ENCODE measurements at places on chromosomes 16 and 17. TPM values are rescaled to one million over a fixed set of nuclear protein-coding genes. Genes with fewer than 3 reads are reported as not detected.

GRCh38 chr16:56801762-56802161, 63.2 kb upstream of the SLC12A3 start:
- no peak for DNase-seq

DNA sequence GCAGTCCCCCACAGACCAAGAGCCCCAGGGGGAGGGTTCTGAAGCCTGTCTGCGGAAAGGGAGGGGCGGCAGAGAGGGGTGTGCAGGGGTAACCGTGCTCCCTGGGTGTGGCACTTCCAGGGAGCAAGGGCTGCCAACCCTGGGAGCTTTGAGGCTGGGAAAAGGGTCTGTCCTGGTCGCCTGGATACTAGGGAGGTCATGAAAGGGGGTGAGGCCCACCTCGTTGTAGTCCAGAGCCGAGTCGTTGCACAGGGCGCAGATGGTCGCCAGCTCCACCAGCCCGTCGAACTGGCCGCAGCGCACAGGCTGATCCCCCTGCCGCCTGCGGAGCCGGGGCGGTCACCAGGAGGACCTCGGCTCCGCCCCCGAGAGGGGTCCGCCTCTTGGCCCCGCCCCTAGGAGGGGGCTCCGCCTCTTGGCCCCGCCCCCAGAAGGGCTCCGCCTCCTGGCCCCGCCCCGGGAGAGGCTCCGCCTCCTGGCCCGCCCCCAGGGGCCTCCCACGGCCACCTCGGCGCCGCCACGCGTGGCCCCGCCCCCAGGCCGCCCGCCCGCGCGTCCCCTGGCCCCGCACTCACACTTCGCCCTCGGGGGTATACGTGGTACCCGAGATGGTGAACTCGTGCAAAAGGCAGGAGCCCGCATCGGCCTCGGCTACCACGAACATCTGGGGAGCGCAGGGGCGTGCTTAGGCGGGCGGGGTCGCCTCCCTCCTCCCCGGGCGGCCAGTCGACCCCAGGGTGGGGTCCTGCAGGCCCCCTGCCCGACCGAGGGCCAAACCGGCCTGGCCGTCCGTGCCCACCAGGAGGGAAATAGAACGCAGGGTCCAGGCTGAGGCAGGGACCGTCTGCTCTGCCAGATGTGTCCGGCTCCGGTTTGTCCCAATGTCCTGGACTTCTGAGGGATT, 19.5 kb downstream of the ATP2A3 start:
- peak; percentile 77 for DNase-seq

DNA sequence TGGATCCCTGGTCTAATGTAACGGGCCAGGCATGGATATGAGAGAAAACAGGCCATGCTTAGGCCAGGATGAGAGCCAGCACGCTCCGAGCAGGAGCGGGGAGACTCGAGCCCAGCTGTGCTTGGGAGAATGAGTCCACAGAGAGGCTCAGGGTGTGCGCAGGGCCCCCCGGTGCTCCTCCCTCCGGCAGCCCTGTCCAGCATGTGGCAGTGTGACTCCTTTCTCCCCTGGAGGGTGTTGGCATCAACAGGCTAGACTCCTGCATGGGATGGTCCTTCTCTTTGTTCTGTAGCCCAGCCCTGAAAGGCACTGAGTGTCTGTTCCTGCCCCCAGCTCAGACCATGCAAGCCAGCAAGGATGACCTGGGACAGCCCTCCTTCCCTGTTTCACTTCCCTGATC, 23.4 kb downstream of the PGS1 start:
- DNase-seq = no peak

The DHX58 gene
- total RNA-seq = 3.5 TPM

- DNase-seq = no peak
These were observed at the start of gene NT5C3B for GRCh38 chr17:41835800-41836549. Gene NT5C3B (minus strand): TSS chr17:41836232. CDS start chr17:41836193, 39 bp downstream.

GRCh38 chr17:60135951-60136666, 13.7 kb upstream of the CA4 start:
- DNase-seq = no peak

DNA sequence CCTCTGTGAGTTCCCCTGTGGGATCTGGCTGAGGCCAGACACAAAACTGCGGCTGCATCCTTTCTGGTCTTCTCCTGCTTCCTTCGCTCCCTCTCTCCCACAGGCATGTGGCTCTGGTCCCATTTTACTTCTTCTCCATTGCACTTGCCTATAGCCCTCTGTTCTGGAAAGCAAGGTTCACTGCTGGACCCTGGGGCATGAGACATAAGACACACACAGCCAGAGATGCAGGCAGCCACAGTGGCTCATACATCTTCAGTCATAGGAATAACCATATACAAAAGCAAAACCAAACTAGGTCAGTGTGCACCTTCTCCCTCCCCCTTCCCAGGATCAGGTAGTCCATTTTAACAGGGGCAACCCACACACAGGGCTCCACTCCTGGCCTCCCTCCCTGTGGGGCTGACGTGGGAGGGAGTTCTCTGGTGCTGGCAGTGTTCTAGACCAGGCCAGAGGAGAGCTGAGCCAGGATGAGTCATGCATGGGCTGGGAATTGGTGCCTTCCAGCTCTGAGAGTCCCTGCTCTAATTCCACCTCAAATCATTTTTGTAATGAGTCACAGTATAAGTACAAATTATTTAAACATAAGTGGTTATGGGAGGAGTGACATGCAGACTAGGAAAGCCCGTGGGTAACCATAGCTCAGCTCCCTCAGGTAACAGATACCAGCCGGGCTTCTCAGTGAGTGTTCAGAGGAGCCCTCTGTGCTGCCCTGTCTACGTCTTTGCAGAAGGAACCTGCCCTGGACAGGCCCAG, 58.0 kb downstream of the ASIC2 start:
- no peak for DNase-seq

GRCh38 chr17:42586514-42587230, 9.1 kb upstream of the PSMC3IP start:
- no peak for DNase-seq

- no peak for DNase-seq
These were observed 274.1 kb downstream of the CPPED1 start for GRCh38 chr16:12529582-12529981.

DNA sequence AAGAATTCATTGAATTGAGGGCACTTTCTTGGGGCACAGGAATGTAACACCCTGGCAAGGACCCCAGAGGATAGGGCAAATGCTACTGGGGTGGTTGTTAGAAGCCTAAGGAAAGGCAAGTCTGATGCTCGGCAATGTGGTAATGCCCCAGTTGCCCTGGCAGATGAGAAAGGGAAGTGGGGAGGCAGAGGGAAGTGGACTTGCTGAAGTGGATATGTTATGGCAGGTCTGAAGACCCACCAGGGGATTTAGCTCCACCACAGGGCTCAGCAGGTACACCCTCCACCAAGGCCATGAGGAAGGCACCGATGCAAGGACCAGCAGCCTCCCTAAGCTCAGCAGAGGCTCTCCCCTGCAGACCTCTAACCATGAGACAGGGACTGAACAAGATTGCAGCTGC, 184.8 kb downstream of the IRX5 start:
- no peak for DNase-seq

DNA sequence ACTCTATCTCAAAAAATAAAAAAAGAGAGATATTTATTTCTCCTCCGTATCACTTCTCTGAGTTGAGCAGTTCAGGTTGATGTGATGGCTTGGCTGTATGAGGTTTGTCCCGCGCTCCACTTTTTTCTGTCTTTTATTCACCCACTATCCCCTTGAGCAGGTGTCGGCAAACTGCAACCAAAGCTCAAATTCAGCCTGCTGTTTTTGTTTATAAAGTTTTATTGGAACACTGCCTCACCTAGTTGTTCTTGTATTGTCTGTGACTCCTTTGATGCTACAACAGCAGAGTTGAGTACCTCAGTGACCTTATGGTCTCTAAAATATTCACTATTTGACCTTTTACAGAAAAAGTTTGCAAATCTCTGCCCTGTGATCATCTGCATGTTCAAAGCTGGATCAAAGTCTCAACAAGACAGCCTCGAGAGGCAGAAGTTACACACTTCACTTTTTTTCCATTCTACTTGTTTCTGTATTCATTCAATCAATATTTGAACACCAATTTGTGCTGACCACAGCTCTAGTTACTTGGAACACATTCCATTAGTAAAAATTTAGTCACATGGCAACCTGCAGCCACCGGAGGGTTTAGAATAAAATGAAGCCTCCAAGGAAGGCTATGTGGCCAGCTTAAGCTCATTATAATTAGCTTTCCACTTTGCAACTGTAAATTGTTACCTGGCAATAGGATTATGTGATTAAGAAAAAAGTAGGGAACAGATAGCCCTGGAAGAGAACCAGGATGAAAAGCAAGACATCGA, 945.8 kb downstream of the KCNJ2 start:
- DNase-seq = no peak

The PIK3R5 gene
- total RNA-seq = not detected

The KRT17 gene
- 0.25 TPM for total RNA-seq

- DNase-seq = peak; percentile 78
These were observed 231.9 kb downstream of the SEC14L1 start for GRCh38 chr17:77372444-77373298.

- DNase-seq = no peak
These were observed 99.9 kb upstream of the FAM20A start for GRCh38 chr17:68701046-68701445.

- no peak for DNase-seq
These were observed 16.3 kb downstream of the LRRC3C start for GRCh38 chr17:39943702-39944392.

The ABCC11 gene
- total RNA-seq = not detected

DNA sequence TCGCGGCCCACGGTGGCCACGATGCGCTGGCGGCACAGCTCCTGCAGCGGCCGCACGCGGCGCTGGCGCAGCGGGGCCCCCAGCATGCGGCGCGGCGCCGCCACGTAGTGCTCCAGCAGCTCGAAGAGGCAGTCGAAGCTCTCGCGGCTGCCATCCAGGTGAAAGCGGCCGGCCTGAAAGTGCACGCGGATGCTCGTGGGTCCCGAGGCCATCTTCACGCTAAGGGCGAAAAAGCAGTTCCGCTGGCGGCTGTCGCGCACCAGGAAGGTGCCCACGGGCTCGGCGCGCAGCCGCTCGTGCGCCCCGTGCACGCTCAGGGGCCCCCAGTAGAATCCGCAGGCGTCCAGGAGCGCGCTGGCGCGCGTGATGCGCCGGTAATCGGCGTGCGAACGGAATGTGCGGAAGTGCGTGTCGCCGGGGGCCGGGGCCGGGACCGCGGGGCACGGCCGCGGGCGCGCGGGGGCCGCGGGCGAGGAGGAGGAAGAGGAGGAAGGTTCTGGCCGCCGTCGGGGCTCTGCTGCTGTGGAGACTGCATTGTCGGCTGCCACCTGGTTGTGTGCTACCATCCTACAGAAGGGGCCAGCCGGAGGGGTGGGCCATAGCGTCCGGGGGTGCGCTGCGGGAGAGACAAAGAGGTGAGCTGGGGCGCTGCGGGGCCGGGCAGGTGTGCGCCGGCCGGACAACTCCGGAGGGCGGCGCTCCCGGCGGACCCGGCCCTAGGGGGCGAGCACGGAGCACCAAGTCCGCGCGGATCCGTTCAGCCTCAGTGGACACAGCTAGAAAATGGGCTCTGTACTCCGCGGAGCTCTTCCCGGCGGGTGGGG, 879 bp downstream of the SOCS1 start:
- DNase-seq = peak; percentile 73

GRCh38 chr16:50172195-50172922, 19.3 kb downstream of the TENT4B start:
- DNase-seq = no peak

The IRX3 gene
- 0.63 TPM for total RNA-seq
